ENCODE measurements at places on chromosomes 2 and 18. TPM values are rescaled to one million over a fixed set of nuclear protein-coding genes. Genes with fewer than 3 reads are reported as not detected.

DNA sequence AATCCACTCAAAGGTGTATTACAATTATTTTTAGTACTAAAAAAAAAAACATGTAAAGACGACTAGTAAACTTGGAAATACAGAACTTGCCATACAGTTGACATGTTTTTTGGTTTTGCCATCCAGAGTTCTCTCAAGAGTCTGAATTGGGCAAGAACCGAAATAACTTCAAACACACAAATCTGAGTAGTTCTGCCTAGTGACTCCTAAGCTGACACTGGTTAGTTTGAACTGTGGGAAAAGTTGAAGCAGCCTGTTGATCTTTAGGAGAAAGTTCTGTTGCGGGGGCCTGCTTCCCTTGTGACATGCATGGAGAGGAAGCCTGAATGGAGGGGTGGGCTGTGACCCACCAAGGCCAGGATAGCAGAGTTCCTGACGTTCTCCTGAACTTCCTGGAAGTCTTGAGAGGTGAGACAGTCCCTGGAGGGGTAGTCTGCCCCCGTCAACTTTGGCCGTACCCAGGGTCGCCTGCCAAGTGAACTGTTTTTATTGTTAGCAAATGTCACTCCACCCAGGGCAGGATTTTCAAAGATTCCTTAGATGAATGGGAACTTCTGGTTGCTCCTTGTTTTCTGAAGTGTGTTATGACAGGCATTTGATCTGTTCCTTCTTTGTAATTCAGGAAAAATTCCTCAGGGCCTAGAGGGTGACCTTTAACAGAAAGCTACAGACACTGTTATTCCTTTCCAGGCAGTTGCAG lies 85.6 kb upstream of the SPTBN1 start:
- no peak overlapping the region for H3K27ac ChIP-seq
- no peak overlapping the region for H3K4me3 ChIP-seq
- no peak for DNase-seq
- H3K36me3 ChIP-seq = no peaks in the 10 kb centered on the region
- no peaks in the 10 kb centered on the region for H3K27me3 ChIP-seq

DNA sequence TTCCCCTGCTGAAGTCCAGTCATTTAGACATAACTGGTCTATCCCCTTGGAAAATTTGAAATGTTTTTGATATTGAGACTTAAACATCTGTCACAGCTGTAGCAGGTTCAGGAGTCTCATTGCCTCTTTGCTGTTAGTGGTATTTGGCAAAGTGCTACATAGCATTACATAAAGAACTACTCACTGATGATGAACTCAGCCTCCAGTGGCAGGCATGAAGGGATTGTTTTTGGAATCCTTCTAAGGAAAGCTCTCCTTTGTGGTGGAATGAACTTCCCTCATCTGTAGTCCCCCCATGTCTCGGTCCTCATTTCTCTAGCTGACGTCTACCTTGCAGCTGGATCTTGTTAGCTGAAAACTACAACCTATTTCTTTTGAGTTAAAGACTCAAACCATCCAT lies 111.6 kb downstream of the TACR1 start:
- no peak overlapping the region for H3K4me3 ChIP-seq
- no peaks in the 10 kb centered on the region for H3K4me1 ChIP-seq
- no peak overlapping the region for H3K27ac ChIP-seq
- no peak for DNase-seq
- H3K36me3 ChIP-seq = no peaks in the 10 kb centered on the region
- H3K27me3 ChIP-seq = no peaks in the 10 kb centered on the region

- no peak overlapping the region for H3K4me3 ChIP-seq
- DNase-seq = peak; percentile 53
- H3K27me3 ChIP-seq = peaks cover 9% of the 10 kb centered on the region
- H3K36me3 ChIP-seq = no peaks in the 10 kb centered on the region
Measured at GRCh38 chr2:20015482-20016083, 3.1 kb upstream of the MATN3 start.

DNA sequence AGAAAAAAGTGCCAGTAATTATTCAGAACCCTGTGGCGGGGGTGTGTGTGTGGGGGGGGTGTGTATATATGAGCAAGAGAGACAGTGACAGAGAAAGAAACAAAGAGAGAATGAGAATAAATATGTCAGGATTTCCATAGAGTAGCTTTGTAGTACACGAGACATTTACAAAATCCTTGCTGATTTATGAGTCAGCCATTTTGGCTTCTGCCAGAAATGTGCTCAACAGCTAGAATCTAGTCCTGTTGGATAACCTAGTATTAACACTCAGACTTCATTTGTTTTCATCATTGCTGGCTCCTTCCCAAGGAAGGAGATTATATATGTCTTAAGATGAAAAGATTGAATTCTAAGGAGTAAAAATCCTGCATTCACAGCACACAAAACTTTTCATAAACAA lies 140.5 kb upstream of the HNRNPA3 start:
- H3K4me1 ChIP-seq = no peaks in the 10 kb centered on the region
- H3K36me3 ChIP-seq = no peaks in the 10 kb centered on the region
- no peak overlapping the region for H3K27ac ChIP-seq
- no peaks in the 10 kb centered on the region for H3K27me3 ChIP-seq
- no peak overlapping the region for H3K4me3 ChIP-seq
- no peak for DNase-seq

DNA sequence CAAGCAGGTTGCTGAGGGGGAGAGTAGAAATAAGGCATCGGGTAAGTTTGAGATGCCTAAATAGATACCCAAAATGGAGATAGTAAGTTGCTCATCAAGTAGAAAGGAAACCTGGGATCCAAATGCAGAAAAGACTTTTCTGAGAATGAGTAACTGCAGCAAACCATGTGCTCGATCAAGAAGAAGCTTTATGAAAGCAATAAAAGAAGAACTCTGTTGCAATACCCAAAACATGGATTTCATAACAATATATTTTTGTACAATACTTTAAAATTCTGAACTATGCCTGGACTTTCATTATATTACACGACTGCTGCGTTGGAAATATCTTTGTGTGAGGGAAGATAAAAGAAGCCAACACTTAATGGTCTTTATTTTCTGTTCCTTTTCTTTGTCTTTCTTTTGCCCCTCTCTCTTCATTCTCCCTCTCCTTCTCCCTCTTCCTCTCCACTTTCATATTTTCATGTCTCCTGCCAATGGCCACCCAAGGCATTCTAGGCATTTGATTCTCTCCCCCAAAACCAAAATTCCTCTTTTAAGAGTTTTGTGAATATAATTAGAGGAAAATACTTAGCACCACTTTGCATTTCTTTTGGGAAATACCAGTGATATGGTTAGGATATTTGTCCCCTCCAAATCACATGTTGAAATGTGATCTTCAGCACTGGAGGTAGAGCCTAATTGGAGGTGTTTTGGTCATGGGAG lies 257.6 kb downstream of the MREG start:
- H3K27me3 ChIP-seq = no peaks in the 10 kb centered on the region
- H3K4me1 ChIP-seq = peaks cover 18% of the 10 kb centered on the region
- H3K4me3 ChIP-seq = no peak overlapping the region
- no peaks in the 10 kb centered on the region for H3K36me3 ChIP-seq
- DNase-seq = no peak

DNA sequence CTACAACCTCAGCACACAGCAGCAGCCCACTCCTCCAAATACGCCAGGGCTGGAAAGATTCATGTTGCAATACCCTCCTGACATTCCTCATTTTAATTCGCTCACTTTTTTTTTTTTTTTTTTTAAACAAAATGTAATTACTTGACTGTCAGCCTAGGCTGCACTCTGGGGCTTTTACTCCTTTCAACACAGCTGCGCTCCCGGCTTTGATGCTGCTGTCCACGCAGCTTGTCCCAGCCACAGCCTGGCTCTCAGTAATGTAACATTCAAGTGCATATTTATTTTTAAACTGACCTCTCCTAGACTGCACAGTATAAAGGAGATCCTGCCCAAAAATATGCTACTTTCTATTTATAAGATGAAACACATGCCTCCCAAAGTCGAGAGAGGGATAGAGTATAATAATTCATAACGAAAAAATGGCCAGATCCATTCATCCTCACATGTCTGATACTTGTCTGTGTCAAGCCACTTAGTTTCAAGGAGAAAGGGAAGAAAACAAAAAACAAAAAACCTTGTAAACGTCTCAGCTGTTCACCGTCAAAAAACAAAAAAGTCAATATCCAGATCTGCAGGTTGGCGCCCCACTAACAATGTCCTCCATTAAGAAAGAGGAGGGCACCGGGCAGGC lies 949 bp downstream of the CDC42EP3 start:
- peaks cover 21% of the 10 kb centered on the region for H3K36me3 ChIP-seq
- peak overlapping the region; percentile 79 for H3K4me3 ChIP-seq
- H3K27me3 ChIP-seq = no peaks in the 10 kb centered on the region
- peaks cover 44% of the 10 kb centered on the region for H3K4me1 ChIP-seq

GRCh38 chr18:57397440-57398132 lies 37.6 kb upstream of the ONECUT2 start:
- H3K27me3 ChIP-seq = no peaks in the 10 kb centered on the region
- DNase-seq = no peak
- H3K4me3 ChIP-seq = no peak overlapping the region
- peak overlapping the region; percentile 43 for H3K27ac ChIP-seq
- H3K36me3 ChIP-seq = no peaks in the 10 kb centered on the region
- H3K4me1 ChIP-seq = peaks cover 10% of the 10 kb centered on the region

DNA sequence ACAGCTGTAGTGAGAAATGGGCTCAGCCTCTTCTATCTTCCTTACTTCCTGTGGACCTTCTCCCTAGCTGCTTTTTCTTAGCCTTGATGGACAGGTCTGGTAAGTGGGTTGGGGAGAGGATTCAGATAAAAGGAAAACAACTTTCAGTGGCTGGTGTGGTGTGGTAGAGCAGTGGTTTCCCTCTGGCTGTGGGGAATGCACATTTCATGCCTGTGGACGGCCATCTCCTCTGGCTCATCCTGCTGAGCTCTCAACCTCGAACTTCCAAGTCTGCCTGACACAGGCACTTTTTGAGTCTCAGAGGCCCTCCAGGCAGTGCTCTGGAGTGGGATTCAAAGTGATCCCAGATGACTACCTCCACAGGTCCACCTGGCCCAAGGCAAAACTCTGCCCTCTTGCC lies 38.6 kb upstream of the ACADL start:
- no peak overlapping the region for H3K27ac ChIP-seq
- H3K36me3 ChIP-seq = no peaks in the 10 kb centered on the region
- no peaks in the 10 kb centered on the region for H3K27me3 ChIP-seq
- no peaks in the 10 kb centered on the region for H3K4me1 ChIP-seq

DNA sequence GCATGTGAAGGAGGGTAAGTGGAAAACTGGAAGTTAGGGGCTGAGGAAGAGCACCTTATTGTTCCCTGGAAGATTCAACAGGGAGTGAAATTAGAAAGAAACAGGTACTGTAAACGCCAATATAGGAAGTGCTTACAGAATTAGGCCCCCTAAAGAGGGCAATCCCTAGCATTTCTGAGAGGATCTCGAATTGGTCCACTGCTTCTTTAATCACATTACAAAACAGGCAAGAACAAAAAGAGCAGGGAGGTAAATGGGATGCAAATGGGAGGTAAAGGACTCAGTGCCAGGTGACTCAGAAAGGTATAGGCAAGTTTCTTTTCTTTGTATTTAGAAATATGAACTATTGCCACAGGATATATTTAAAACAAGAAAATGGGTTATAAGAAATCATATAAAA lies 116.4 kb upstream of the FANCL start:
- no peak overlapping the region for H3K4me3 ChIP-seq
- DNase-seq = no peak
- H3K27me3 ChIP-seq = no peaks in the 10 kb centered on the region
- H3K4me1 ChIP-seq = no peaks in the 10 kb centered on the region

- no peak for DNase-seq
- no peaks in the 10 kb centered on the region for H3K27me3 ChIP-seq
- H3K4me3 ChIP-seq = no peak overlapping the region
Measured at GRCh38 chr2:144947709-144948037, 427.8 kb upstream of the ZEB2 start.

GRCh38 chr2:183093857-183094657 lies 15.5 kb downstream of the DUSP19 start:
- no peaks in the 10 kb centered on the region for H3K27me3 ChIP-seq
- H3K27ac ChIP-seq = no peak overlapping the region
- H3K4me3 ChIP-seq = no peak overlapping the region
- DNase-seq = peak; percentile 66

DNA sequence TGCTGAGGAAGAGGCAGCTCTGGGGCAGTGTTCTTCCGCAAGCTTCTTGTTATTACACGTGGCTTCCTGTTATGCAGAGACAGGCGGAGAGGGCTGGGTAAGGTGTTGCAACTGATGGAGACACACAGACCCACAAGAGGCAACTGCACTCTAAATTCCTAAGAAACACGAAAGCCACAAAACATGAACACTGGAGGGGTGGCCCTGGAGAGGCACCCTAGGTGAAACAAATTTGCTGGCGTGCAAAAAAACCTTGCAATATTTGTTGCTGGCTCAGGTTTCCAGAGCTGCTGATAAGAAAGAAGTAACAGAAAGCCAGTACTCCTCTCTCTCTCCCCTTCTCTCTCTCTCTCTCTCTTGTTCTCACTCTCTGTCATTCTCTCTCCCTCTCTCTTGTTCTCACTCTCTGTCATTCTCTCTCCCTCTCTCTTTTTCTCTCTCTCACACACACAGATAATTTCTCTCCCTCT lies 31.8 kb downstream of the ARHGAP25 start:
- H3K36me3 ChIP-seq = no peaks in the 10 kb centered on the region
- H3K4me3 ChIP-seq = no peak overlapping the region
- no peak overlapping the region for H3K27ac ChIP-seq
- DNase-seq = no peak
- H3K4me1 ChIP-seq = no peaks in the 10 kb centered on the region

DNA sequence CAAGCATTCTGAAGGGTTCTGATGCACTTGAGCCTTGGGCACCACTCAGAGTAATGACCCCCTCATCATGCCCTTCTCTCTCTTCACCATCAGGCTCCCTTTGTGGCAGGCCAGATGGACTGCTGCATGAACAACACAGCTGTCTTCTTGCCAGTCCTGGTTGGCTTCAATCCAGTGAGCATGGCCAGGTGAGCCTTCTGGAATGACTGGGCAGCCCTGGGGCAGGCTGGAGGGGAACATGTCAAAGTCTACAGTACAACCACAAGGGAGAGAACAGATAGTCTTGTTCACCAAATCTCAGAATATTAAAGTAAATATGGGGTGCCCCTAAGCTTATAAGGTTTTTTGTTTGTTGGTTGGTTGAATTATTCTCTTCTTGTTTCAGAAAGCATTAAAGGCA lies 4.4 kb downstream of the GCKR start:
- H3K4me3 ChIP-seq = no peak overlapping the region
- peaks cover 16% of the 10 kb centered on the region for H3K4me1 ChIP-seq
- H3K36me3 ChIP-seq = no peaks in the 10 kb centered on the region
- peaks cover under 1% of the 10 kb centered on the region for H3K27me3 ChIP-seq

DNA sequence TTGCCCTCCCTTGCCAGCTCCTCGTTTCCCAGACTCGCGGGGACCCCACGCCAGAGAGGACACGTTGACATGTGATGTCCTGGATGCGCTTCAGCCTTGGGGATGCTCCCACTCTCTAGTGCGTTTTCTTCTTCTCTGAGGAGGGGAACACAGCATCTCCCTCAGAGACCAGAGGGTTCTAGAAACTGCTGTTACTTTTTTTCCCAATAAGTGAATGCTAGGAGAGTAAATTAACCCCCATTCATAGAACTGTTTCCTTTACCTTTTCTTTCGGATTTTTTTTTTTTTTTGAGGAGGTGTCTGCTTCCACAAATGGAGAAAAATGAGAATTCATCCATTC lies 370 bp upstream of the EFEMP1 start:
- H3K4me1 ChIP-seq = peaks cover 6% of the 10 kb centered on the region
- H3K36me3 ChIP-seq = no peaks in the 10 kb centered on the region
- DNase-seq = no peak
- peaks cover 22% of the 10 kb centered on the region for H3K27me3 ChIP-seq
- H3K4me3 ChIP-seq = peak overlapping the region; percentile 62
- H3K27ac ChIP-seq = no peak overlapping the region

Gene GBX2
- not detected for total RNA-seq

Gene ESPNL
- total RNA-seq = 1.1 TPM

Gene ESCO1
- total RNA-seq = 10.8 TPM

Gene SFT2D3
- total RNA-seq = 8.4 TPM

Gene OR6B2
- not detected for total RNA-seq

Gene RAB6C
- not detected for total RNA-seq

Gene GCC2
- total RNA-seq = 49.1 TPM

Gene NRBP1
- total RNA-seq = 83.9 TPM
